ENCODE measurements at places on chromosomes 12 and 14. TPM values are rescaled to one million over a fixed set of nuclear protein-coding genes. Genes with fewer than 3 reads are reported as not detected.

DNA sequence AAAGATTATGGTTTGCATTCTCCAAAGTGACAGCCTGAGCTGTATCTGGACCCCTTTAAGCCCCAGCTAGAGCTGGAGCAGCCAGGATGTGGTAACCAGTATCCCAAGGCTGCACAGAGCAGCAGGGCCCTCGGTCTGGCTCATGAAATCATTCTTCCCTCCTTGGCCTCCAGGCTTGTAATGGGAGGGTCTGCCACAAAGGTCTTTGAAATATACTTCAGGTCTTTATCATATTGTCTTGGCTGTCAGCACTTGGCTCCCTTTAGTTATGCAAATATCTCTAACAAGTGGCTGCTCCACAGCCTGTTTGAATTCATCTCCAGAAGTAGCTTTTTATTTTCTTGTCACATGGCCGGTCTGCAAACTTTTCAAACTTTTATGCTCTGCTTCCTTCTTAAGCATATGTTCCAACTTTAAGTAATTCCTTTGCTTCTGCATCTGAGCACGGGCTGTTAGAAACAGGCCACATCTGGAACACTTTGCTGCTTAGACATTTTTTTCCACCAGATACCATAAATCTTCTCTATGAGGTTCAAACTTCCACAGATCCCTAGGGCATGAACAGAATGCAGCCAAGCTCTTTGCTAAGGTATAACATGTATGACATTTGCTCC is 663.4 kb upstream of the MIS18BP1 start:
- no peak for DNase-seq

DNA sequence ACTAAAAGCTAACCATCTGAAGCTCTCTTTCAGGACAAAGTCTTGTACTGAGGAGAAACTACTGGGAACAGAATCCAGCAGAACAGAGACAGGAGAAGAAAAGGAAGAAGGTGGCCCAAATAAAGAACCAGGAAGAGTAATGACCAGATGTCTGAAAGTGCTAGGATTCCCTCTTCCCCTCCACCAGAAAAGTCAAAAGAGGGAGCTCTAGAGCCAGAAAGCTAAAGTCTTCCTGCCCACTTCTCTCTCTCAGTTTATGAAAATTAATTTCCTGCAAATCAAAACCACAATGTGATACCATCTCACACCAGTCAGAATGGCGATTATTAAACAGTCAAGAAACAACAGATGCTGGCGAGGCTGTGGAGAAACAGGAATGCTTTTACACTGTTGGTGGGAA is 47.2 kb downstream of the SPPL3 start:
- no peak for DNase-seq

DNA sequence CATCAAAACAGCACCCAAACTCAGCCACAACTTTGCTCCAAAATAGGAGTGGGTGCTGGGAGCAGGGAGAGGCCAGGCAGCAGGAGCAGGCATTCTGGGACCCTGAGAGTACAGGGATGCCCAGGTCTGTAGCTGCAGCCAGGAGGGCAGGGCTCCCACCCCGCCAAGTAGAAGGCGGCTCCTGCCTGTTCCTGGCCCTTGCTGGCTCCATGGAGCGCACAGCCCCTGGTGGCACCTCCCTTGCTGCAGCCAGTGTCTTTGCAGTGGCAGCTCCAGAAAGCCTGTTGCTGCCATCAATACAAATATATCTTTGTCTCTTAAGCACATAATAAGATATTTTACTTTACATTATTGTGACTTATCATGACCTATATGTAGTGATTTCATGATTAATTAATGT is 1096.5 kb downstream of the FSCB start:
- DNase-seq = no peak

DNA sequence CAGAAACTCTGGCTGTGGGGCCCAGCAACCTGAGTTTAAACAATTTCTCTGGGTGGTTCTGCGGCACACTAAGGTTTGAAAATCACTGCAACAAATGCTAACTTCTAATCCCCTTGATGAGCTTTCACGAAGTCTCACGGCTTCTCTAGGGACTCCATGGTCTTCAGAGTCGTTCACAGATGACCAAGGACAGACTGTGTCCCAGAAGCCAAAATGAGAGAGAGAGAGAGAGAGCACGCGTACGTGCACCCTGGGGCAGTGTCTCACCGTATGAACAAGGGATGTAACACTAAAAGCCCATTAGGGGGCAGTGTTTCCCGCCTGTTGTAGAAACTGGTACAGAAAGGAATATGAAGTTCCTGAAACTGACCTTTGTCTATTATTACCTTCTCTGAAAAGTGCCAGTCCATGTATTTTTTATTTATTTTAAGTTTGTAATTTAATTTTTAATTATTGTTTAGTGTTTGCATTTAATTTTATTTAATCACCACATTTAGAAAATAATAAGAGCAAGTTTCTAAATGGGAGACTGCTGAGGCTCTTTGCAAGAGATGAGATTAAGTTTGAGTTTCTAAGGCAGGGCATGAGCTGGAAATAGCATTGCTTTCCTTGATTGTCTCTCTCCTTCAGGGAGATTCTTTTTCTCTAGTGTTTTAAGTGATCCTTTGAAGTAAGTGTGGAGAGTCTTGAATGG is 3.4 kb downstream of the APOLD1 start:
- peak; percentile 79 for DNase-seq

DNA sequence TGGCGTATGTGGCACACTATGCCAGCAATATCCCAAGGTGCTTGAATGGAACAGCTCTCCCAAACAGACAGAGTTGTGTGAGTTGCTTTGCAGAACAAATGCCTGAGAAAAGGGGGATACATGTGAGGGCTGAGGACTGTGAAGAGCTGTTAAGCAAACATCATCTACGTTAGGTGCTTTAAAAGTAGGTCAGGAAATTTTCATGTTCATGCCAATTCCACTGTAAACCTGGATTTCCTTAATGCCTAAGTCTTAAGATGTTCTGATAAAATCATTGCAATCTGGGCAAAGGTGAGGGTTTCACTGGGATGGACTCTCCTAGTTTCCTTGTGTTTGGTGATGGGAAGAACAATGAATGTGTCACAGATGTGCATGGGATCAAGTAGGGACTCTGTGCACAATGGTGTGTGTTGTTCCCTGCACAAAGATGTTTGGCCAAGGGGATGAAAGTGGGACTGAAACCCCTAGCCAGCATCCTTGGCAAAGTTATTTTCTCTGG is 227.9 kb downstream of the KTN1 start:
- DNase-seq = no peak

DNA sequence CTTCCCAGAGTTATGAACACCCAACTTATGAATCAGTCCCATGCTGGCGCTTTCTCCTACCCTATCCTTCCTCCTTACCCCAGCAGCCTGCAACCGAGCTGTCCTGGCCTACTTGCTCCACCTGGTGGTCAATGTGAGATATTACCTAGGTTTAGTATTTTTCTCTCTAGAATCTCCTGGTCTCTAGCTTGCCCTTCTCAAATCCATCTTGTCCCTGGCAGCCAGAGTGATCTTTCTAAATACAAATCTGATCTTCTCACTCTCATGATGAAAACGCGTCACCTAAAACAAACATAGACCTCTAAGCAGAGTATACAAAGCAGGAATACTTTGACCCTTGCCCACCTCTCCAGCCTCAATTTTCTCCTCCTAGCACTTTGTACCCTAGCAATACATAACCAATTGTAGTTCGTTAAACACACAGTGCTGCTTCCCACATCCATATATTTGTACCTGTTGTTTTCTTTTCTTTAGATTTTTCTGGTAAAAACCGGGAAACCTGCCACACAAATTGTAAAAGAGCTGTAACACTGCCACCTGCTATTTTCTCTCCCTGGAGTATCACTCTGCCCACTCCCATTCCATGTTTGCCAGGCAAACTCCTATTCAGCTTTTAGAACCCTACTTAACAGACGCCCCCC is 20.0 kb upstream of the TCP11L2 start:
- peak; percentile 61 for DNase-seq

- no peak for DNase-seq
These were observed 213.0 kb downstream of the ADAMTS20 start for GRCh38 chr12:43338848-43339526.

DNA sequence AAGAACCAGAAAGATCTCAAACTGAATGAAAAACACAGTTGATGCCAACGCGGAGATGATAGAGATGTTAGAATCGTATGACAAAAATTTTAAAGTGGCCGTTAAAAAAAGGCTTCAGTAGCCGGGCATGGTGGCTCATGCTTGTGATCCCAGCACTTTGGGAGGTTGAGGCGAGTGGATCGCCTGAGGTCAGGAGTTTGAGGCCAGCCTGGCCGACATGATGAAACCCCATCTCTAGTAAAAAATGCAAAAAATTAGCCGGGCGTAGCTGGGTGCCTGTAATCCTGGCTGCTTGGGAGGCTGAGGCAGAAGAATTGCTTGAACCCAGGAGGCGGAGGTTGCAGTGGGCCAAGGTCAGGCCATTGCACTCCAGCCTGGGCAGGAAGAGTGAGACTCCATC is 5.4 kb upstream of the ACVRL1 start:
- DNase-seq = no peak

DNA sequence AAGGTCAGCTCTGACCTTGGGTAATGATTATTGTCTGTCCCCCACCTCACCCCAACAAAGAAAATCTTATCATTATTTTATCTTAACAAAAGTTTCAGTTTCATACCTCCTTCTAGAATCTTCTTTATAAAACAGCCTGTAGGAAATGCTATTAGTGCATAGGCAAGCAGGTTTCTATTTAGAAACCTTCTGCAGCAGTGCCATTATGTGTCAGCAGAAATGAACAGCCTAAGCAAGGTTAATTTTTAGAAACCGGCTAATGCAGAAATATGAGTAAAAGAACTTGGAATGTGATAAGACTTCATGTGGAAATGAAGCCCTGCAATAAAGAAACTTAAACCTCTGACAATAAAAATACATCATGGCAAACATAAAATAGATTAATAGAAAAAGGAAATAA is 814.4 kb downstream of the FSCB start:
- DNase-seq = no peak

DNA sequence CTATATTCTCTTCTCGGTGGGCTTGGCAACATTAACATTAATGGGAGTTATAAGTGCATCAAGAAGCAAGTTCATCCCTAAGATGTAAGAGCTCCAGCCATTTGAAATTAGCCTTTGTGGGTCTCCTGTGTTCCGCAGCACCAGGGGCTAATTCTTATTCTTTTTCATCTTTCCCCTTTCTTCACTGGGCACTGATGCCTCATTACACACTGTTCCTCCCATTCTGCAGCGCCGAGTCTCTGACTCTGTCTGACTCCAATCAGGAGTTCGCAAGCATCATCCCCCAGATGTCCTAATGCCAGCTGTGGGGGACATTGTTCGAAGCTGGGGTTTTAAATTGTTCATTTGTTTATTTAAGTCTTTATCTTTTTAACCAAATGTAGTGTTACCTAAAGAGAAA is 341.3 kb downstream of the EGLN3 start:
- DNase-seq = no peak

DNA sequence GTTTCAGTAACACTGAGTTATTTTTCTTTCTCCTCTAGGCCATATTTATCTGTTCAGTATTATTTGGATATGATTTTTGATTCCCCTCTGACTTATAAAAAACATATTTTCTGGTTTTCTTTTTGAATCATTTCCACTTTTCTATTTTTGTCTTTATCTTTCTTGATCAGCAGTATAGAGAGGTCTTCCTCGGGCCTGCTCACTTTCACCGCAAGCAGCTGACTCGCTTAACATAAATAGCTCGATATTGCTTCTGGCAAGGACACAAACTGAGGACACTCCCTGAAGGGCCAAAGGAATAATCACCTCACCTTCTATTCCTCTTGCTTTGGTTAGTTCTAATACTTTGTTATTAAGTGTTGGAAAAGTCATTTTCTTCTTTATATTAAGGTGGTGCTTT is 25.8 kb upstream of the TRHDE start:
- no peak for DNase-seq

- no peak for DNase-seq
These were observed 72.0 kb upstream of the FKBP4 start for GRCh38 chr12:2722806-2723205.

- DNase-seq = no peak
These were observed 167.7 kb upstream of the PLXNC1 start for GRCh38 chr12:93980711-93981110.

GRCh38 chr12:3419558-3419957 is 71.4 kb upstream of the PRMT8 start:
- no peak for DNase-seq

DNA sequence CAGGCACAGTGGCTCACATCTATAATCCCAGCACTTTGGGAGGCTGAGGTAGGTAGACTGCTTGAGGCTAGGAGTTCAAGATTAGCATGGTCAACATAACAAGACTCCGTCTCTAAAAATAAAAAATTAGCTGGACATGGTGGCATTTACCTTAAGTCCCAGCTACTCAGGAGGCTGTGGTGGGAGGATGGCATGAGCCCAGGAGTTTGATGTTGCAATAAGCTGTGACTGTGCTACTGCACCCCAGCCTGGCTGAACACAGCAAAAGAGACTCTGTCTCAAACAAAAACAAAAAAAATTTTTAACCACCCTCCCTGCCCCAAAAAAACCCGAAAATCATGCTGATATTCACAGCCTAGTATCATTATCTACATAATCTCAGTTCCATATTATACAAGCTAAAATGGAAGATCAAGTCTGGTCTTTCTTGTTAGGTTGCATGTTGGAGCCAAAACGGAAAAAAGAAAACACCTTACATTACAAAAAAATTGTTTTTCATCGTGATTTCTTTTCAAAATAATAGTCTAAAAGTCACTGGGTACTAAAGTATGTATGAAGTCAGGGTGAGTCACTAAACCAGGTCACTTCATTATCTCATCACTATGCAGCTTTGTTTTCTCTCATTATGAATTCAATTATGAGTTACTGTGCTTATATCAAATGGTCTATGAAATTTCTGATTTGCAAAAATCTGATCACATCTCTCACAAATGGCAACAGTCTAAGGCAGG is 13.8 kb downstream of the GXYLT1 start:
- DNase-seq = peak; percentile 40

DNA sequence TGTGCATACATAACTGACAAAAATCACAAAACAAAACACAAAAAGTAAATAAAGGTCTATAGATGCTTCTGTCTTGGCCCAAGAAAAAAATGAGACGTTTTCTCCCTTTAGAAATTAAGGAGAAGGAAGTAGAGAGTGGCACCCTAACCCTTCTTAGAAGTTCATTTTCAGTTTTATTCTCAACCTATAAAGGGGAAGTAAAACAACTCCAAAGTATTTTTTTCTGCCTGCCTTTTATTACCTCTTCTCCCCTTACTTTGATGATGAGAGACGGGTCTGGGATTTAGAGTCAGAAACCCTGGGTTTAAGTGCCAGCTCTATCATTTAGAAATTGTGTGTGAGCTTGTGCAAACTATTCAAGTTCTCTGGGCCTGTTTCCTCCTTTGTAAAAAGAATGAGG is 2.8 kb downstream of the PRIM1 start:
- no peak for DNase-seq

GRCh38 chr12:111387747-111388323 is 17.9 kb upstream of the SH2B3 start:
- DNase-seq = no peak

GRCh38 chr12:6146509-6146908 is 22.0 kb upstream of the VWF start:
- DNase-seq = no peak

C12orf60 gene
- total RNA-seq = 1.1 TPM

KIF26A gene
- 10.5 TPM for total RNA-seq

AEBP2 gene
- 79.0 TPM for total RNA-seq

MAP3K9 gene
- total RNA-seq = 0.51 TPM

HCAR2 gene
- total RNA-seq = not detected

GLIPR1L1 gene
- total RNA-seq = not detected

CFAP251 gene
- total RNA-seq = 5.9 TPM

TC2N gene
- total RNA-seq = 44.4 TPM

CATSPERB gene
- 4.1 TPM for total RNA-seq

TRMT5 gene
- total RNA-seq = 4.6 TPM

RND1 gene
- total RNA-seq = 0.88 TPM

VAMP1 gene
- 1.0 TPM for total RNA-seq

STXBP6 gene
- 30.5 TPM for total RNA-seq

TSPAN19 gene
- under 0.01 TPM for total RNA-seq
